ENCODE measurements at places on chromosomes 4 and X.
A peak's percentile ranks its signal among the peaks of the same experiment; 100 is the strongest.

DNA sequence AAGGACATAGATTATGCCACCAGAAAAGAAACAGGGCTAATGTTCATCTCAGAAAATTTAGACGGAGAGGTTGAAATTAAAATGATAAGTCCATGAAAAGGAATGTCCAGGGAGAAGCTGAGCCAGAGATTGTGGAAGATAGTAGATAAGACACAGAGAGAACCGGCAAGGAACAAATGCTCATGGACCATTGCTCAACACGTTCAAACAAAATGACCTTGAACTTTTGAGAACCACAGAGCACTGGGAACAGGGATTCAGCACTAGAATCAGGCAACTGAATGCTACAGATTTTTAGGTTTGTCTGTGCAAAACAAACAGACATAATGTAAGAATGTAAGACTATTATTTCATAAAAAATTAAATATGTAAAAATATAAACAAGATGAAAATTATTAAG is 206.3 kb downstream of the PDGFC start:
- DNase-seq, result no peak

GRCh38 chr4:122602277-122603142 is 18.4 kb downstream of the IL21 start:
- DNase-seq, result no peak

GRCh38 chr4:47839259-47839658 is 1.4 kb upstream of the CORIN start:
- DNase-seq, result no peak

DNA sequence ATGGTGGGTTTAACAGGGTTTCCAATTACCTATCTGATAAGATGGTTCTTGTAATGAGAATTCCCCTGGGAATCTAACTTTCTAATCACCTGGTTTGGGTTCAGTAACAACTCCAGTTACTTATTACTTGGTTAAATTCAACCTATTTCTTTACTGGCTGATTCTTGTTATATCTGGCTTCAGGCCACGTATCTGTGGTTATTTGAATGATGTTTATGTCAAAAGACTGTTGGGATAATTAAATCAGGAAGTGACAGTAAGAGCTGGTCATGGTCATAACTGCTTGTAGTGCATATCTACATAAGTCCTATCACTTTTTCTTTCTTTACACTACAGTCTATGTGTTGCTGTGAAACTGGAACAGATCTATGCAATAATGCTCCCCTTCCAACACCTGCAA is 108.1 kb downstream of the MID1 start:
- DNase-seq, result no peak

- no peak for DNase-seq
Measured at GRCh38 chr4:70303090-70303489, 31.7 kb upstream of the CABS1 start.

- no peak for DNase-seq
Measured at GRCh38 chr4:82708982-82709381, 89.6 kb downstream of the SCD5 start.

DNA sequence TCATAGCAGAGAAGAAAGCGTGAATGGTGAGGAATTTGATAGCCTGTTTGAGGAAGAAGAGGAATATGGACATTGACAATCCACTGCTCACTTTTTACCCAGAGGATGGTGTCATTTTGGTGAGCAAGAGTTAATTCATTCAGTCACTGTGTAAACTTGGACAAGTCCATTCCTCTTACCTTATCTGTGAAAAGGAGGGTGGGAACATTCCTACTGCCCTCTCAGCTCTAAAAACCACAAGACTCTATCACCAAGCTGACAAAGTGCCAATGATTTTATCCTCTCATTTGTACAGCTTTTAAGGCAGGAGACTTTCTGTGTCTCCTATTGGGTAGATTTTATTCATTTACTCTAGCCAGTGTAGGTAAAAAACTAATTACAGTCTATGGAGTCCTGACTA is 103.8 kb downstream of the LUZP4 start:
- no peak for DNase-seq

DNA sequence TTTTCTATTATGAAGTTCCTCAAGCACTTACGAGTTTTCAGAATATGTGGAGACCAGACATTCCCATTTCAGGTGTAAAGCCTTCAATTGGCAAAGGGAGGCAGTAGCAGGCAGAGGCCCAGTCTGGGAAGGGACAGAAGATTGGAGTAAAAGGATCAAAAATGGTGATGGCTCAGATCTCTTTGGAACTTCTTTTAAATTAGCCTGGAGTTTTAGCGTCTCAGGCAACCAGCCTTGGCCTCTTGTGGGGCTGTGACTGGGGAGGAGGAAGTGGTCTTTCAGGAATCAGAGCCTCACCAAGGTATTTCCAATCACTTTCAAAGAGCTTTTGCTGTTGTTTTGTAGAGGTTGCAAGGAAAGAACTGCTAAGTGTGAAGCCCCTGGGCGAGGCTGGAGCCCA is 239.1 kb downstream of the FRAS1 start:
- DNase-seq, result no peak

DNA sequence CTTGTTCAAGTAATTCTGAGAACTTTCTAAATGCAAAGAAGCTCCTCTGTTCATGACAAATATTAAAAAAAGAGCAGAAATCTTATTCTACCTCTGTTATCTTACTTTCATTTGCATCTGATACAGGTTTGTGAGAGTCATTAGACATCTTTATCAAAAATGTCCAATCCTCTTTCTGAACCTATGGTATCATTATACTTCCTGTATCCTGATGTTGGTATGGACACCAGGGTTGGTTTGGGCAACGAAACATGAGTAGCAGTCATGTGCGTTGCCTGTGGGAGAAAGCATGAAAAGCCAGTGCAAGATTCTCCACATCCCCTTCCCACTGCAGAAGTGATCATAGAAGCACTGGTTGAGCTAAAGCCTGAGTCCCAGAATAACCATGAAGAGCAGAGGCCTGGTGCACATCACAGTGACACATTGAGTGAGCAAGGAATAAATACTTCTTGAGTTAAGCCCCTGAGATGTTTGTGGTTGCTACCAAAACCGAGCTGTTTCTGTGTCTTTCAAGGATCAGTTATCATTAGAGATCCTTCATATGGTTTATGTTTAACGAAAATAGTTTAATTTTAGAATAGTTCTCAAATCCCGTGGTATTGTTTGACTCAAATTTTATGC is 197.2 kb downstream of the BANK1 start:
- DNase-seq, result no peak

DNA sequence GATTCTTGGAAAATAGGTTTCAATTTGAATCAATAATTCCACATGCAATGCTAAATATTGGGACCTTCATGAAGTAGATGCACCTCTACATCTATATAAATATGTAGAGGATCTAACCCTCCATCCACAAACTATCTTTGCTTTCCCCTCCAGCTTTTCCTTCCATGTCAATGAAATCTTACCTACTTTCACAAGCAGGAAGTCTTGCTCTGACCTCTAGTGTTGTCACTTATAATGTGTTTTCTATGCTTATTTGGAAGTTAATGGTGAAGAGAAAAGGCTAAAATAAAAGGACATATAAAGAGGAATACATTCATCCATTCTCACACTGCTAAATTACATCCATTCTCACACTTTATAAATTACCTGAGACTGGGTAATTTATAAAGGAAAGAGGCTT is 472.7 kb upstream of the DIAPH2 start:
- DNase-seq, result no peak

- DNase-seq, result no peak
Measured at GRCh38 chr4:41176340-41176739, 38.0 kb downstream of the APBB2 start.

GRCh38 chr4:127781300-127782024 is 660 bp upstream of the HSPA4L start:
- DNase-seq, result no peak

DNA sequence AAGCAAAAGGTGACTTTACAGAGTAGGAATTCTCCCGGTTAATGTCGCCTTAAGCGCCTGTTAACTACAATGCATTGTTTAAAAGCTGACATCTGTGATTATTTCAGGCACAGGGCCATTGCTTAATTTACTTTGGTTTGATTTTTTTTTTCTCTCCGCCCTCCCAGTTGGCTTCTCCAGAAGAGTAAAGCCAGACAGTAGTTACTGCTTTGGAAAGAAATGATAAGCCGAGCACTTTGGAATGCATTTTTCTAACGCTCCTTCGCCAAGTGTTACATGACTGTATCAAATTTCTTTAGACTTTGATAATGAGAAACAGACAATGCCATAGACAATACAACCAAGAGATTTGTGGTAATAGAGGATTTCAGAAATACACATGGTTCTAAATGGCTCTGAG is 383.0 kb upstream of the TENM3 start:
- DNase-seq, result no peak

- no peak for DNase-seq
Measured at GRCh38 chr4:2583517-2583916, 47.1 kb downstream of the FAM193A start.

DNA sequence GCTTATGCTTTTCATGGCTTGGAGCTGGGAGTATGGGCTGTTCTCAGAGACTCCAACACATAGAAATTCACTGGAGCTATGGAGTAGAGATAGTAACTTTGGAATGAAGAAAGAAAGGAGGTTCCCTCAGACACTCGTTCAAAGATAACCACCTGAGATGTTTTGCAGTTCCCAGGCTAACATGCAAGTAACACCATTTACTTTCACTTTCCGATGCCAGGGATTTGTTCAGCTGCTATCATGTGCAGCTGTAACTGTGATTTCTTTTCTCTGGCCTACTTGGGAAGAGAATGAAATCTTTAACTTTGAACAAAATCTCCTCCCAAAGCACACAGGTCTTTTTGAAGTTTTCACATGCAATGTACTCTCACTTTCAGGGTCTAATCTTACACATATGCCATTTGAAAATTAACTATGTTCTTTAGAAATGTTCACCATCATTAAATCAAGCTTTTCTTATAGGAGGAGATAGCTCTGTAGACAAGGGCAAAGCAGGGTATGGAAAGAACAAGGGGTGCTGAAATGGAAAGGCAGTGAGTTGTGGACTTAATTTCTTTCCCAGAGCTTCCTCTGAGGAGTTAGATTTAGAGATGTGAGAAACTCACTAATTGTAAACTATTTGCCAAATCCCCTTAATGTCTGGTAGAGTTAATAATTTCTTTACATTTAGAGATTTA is 514.3 kb downstream of the PDHA2 start:
- DNase-seq, result no peak

DNA sequence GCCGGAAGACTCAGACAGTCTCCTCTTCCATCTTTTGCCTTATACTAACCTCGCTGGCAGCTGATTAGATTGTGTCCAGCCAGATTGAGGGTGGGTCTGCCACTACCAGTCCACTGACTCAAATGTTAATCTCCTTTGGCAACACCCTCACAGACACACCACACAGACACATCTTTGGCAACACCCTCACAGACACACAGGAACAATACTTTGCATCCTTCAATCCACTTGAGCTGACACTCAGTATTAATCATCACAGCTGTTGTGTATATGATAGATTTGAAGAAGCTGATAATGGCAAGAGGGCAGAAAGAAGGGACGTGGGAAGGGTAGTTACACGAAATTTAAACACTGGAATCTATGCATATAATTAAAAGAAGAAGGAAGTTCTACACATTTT is 139.5 kb downstream of the ANKRD50 start:
- no peak for DNase-seq

DNA sequence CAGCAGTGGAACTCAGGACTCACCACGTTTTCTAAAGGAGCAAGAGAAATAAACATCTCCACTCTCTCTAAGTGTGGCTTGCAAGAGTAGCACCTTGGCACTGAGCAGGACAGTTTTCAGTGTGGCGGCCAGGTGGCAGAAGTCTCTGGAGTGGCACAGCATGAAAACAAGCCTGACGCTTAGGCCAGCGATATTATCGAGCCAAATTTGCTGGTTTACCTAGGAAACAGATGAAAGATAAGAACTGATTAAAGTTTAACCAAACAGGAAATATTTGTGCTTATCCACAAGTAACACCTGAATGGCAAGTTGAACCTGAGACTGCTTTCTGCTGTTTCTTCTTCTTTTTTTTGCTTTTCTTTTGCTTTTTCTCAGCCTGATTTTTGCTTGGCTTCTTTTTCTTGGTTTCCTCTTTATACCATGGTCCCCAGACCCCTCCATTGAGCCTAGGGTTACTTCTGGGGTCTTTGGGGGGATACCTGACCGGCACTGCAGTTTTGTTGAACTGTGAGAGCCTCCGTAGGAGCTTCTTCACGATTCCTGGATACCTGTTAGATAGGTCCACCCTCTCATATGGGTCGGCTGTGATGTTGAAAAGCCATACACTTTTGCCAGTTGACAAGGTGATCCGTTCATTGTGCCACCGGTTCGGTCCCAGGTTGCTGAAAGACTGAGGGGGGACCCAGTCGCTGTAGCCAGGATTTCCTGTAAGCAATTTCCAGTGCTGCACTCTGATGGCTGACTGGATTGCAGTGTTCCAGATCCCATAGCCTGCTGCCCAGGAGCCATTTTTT is 77.3 kb downstream of the ARSJ start:
- DNase-seq, result peak; percentile 45

DNA sequence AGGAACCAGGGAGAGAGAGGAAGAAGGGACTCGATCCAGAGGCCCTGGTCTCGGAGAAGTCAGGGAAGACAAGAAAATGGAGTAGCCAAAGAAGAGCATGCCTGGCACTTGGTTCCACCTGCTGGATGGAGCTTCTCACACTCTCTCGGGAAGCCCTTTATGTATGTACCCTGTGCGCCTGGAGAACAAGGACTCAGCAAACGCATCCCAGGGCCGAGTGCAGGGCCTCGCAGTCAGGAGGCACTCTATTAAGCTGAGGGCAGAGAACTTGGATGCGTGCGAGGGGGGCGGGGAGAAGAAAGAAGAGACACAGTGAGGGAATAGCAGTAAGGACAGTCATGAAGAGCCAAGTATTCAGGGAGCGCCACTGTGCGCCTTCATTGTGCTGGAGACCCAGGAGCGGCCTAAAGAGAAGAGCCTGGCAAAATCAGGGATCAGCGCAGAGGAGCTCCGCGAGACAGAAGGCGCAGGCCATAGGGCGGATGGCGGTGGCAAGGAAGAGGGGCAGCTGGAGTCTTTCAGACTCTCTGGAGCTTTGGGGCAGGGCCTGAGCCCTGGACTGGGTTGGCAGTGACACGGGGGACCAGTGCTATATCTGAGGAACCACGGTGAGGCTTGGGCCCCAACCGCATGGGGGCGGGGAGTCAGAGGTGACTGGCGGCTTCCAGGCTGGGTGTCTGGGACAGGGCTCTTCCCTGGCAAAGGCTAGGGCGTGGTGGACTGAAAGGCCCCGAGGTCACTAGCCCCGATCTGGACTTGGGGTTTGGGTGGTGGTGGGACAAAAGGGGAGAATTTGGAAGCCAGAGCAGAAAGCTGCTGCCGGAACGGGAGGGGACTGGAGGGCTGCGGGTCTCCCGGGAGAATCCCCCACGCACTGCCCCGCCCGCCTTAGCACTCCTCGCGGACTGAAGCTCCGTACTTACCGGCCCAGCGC is 1.9 kb upstream of the SEPTIN6 start:
- DNase-seq, result no peak

GRCh38 chr4:19924761-19925160 is 326.9 kb upstream of the SLIT2 start:
- DNase-seq, result no peak

GRCh38 chr4:166146806-166147540 is 273.9 kb downstream of the TLL1 start:
- DNase-seq, result no peak

DNA sequence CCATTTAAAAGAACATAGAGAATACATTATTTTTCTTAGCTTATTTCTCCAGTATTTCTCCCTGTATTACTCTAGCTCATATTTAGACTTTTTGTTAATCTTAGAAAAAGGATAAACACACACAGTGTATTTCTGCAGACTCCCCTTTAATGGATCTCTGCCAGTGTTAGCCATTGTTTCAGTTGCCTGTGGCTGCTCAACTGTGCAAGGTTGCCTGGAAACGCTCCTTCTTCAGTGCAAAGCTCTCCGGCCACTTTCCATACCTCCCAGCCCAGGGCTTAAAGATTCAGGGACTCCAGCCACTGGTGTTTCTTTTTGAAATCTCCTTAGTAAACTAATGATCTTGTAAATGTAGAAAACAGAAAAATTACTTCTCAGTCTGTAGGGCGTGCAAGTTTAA is 104.9 kb downstream of the SLIT2 start:
- DNase-seq, result no peak

Measured in stimulated activated CD8-positive, alpha-beta memory T cell treated with anti-CD3 and anti-CD28 coated beads, Interleukin-15, amount 100 ng/mL, for 4 hours (primary cell).